ENCODE measurements at places on chromosomes 2 and 18.

DNA sequence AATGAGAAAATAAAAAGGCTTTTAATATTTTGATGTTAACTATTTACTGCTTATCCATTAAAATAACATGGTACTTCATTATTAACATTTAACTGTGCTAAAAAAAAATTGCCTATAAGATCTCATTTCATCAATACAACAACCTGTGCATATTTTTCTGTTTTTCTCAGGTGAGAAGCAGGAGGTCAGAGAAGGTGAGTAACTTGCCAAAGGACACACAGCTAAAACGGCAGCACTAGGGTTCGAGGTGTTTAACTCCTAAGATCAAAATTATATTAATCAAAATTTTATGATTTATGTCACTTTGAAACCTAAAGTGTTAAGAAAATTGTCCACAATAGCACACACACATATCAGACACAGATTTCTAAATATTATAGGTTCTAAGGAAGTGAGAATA lies 366.0 kb downstream of the TGIF1 start:
- no peak for DNase-seq

DNA sequence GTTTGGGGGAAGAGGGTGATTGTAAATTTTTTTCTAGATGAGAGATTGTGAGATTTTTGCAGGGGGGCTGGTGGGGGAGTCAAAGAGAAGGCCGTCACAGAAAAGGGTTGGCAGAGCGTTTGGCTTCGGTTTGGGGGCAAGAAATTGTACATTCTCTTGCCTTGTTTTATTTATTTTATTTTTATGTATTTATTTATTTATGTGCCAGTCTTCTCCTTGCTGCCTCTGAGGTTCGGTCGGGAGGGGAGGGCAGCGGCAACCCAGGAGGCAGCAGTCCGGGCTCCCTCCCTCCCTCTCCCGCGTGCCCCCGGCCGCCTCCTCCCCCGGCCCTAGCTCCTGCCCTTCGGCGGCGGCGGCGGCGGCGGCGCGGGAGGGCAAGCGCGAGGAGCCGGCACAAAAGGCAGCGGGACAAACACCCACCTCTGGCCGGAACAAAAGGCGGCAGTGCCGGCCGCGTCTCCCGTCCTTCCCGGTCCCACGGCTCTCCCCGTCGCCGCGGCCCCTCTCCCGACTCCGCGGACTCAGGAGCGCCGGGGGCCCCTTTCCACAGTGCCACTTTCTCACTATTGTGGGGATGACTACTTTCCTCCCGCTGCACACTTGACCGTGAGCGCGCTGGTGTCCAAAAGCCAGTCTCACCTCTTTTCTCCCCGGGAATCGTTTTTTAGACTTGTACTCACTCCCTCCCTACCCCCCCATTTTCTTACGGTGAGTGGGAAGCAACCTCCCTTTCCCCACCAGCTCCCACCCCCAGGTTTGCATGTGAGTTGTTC lies 1.2 kb downstream of the BCL11A start:
- no peak for DNase-seq

- no peak for DNase-seq
Measured at GRCh38 chr18:6734726-6735430, 5.4 kb downstream of the ARHGAP28 start.

GRCh38 chr18:74219056-74219455 lies 70.7 kb downstream of the TIMM21 start:
- no peak for DNase-seq

DNA sequence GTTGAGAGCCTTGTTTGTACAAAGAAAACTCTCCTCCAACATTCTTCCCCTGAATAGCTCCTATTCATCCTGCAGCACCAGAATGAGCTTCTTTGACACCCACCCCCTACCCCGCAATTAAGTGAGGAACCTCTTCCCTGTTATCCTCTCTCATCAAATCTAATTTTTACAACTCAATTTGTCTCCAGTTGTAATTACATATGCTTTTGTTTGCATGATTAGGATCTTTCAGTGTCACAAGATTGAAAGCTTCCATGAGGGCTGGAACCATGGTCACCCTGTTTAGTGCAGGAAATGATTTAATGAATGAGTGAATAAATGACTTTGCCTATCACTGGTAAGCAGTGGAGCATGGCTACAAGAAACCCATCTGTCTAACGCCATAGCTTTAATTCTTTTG lies 334.6 kb upstream of the KLHL29 start:
- no peak for DNase-seq

DNA sequence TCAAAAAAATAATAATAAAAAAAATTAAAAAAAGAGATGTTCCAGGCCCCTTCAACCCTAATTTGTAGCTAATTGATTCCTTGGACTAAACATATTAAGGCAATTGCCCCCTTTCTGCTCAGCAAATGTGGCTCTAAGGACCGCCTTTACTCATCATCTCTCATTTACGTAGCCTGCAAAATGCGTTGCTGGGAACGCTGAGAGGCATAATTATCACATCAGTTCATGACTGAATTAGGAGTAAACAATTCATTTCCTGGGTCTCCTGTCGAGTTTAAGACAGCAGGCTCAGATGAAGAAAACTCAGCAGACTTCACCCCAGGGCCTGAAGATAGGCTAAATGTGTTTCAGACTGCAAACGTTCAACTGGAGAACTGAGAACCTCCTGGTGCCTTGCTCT lies 413.5 kb downstream of the NBAS start:
- DNase-seq, result no peak

DNA sequence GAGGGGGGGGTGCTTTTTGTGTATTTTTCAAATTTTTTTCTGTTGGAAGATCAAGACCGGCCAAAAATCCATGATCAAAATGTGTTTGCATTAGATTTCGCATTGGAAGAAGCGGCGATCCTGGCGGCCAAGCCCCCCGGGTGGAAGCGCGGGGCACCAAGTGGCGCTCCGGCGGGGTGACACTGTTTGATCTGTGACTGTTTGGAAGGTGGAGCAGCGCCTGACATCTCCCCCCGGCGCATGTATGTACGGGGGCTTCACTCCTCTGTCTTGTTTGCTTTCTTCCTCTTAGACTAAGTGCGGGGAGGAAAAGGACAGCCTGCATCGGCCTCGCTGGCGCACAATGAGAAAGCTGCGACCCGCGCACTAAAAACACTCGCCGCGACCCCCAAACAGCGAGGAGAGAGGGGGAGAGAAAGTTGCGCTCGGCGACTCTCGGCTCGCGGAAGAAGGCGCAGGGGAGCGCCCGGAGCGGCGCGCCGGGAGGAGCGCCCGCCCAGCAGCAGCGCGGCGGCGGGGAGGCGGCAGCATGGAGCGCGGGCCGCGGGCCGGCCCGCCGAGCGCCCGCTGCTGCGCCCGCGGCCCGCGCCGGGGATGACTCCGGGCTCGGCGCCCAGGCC lies 515 bp downstream of the TSHZ1 start:
- no peak for DNase-seq
